ENCODE measurements at places on chromosomes 2 and 18. TPM values are rescaled to one million over a fixed set of nuclear protein-coding genes. Genes with fewer than 3 reads are reported as not detected.

- no peak for DNase-seq
Measured at GRCh38 chr18:75607701-75608100, 180.2 kb upstream of the SMIM21 start.

DNA sequence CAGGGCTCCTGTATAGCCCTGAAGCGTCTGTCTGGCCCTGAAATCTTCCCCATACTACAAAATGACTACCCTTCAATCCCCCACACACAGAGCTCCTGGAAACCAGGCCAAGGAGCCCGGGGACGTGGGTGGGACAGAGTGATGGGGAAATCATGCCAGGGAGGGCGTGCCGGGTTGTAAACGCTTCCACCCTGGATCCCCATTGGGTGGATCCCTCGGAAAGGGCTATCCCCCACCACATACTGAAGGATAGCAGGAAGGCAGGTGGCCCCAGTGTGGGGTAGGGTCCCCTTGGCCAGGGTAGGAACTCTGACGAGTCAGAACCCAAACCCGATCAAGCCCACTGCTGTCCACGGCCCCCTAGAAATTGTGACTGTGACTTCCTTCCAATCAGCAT is 91.7 kb downstream of the INHBB start:
- DNase-seq, result no peak

- no peak for DNase-seq
Measured at GRCh38 chr2:34652636-34653035, 1053.5 kb upstream of the FAM98A start.

GRCh38 chr2:63035169-63035568 is 15.5 kb upstream of the OTX1 start:
- DNase-seq, result no peak

- DNase-seq, result no peak
Measured at GRCh38 chr2:60095202-60095815, 458.1 kb downstream of the BCL11A start.

GRCh38 chr2:183604065-183604464 is 479.8 kb downstream of the NUP35 start:
- DNase-seq, result no peak

GRCh38 chr2:156687715-156688114 is 251.5 kb downstream of the GPD2 start:
- no peak for DNase-seq

DNA sequence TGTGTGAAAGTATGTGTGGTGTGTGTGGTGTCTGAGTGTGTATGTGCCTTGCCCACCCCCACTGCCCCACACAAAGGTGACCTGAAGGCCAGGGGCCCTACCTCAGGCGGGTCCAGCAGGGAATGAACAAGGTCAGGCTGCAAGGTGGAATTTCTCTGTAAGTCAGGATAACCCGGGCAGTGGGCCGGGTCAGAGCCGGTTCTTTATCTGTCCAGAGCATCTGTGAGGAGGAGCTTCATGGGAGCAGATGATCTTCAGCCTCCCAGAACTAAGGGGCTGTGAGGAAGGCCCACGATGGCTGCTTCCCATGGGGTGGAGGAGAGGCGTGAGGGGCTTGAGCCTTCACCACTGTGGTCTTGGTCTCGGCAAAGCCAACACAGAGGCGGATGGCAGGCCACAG is 150.3 kb downstream of the TFCP2L1 start:
- no peak for DNase-seq

DNA sequence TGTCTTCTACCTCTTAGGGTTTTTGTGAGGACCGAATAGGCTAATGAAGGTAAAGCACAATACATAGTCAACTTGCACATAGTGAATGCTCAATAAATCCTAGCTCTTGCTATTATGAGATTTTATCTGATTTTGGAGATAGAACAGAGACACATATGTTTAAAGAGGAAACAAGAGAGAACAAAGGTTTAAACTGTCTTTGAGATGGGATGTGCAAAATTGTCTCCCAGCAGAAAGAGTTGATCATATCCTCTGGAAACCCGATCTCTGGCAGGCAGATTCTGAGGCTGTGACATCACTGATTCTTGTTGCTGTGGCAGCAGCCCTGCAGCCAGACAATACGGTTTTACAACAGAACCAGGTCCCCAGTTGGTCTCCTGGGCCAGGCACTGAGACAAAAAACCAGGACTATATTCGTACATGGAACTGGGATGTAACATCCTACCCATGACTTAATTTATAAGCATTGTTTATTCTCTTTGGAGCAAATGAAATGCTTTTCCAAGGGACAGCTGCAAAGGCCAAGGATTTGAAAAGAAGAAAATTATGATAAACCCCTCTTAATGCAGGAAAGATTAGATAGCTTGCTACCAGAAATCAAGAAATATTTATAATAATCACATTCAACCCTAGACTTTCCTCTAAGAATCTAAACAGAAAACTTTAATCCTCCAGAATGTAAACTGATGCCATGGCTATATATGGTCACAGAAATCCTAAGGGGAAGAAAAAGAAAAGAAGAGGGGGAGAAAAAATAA is 80.2 kb downstream of the SLC8A1 start:
- DNase-seq, result no peak

GRCh38 chr18:1488394-1488793 is 583.7 kb downstream of the ADCYAP1 start:
- no peak for DNase-seq

DNA sequence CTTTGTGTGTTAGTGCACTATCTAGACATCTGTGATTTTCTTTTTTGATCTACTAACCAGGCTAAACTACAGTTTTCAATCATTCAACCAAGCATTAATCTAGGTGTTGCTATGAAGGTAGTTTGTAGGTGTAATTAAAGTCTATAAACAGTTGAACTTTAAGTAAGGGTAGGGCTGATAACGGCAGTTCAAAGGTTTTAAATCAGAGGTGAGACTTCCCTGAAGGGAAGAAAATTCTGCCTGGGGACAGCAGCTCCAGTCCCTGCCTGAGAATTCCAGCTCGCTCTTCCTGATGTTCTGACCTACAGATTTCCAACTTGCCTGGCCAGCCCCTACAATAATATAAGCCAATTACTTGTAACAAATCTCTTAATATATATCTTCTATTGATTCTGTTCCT is 663.9 kb downstream of the MBD2 start:
- no peak for DNase-seq

- DNase-seq, result peak; percentile 43
Measured at GRCh38 chr2:100427627-100428258, 10.3 kb upstream of the CHST10 start.

- DNase-seq, result no peak
Measured at GRCh38 chr2:227939271-227940027, 68.0 kb downstream of the DAW1 start.

DNA sequence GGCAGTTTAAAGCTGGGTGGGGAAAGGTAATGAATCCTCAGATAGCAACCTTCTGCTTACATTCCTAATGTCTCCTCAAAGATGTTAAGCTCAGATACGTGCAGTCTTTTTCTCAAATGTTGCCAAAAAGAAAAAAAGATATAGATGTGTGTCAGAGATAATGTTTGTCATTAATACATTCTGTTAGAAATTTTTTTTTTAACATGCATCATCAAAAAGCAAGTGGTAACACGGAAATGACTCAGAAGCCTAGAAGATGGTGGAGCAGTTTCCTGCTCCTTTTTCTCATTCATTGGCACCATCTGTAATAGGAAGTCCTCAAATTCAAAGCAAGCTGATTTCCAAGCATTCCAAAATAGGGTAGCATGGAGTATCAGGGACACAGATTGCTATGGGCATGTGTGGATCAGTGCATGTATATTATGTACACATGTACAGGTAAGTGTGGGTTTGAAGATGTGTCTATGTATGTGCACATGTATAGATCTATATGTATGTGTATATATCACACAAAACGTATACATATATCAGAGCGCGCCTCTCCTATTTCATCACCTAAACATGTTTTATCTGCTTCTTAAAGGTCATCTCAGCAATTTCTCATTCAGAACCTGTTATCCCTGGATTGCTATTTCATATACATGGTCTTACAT is 79.9 kb upstream of the ITGB6 start:
- no peak for DNase-seq

ANKRD30B gene
- total RNA-seq, result not detected

ST8SIA5 gene
- total RNA-seq, result 0.25 TPM

TACR1 gene
- total RNA-seq, result not detected

HOXD13 gene
- total RNA-seq, result not detected

RGPD3 gene
- total RNA-seq, result not detected

CPO gene
- total RNA-seq, result not detected

SIX3 gene
- total RNA-seq, result not detected
